Stimulated activated CD4-positive, alpha-beta T cell treated with anti-CD3 and anti-CD28 coated beads, Interleukin-1b, Interleukin-23, amount 100 ng/mL, for 1 hour (primary cell): ENCODE measurements at places on chromosomes 3 and 15.

GRCh38 chr15:31328969-31329639 lies 2.5 kb downstream of the KLF13 start:
- DNase-seq = no peak

- DNase-seq = no peak
These were observed 28.3 kb downstream of the POLR2M start for GRCh38 chr15:57734860-57735259.

- DNase-seq = no peak
These were observed 276.3 kb upstream of the ARRDC4 start for GRCh38 chr15:97684249-97684648.

DNA sequence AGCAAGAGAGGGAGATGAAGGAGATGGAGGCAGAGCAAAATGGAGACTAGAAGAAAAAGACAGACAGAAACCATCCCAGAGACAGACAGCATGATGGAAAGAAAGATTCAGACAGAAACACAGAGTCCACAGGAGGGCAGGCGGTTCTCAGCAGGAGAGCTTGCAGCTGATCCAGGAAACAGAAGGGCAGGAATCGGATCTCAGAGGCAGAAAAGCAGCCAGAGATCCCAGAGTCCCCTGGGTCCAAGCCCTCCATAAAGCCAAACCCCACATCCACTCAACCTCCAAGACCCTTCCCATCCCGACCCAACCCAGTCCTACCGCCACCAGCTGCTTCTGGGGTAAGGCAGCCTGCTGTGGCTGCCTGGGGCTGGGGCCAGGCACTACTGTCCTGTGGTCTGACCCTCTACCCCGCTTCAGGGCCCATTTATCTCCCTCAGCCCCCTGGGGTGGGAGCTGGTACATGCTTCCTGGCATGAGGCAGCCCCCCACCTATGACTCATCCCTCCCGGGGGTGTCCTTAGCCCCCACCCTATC lies at the start of gene UCN2:
TSS of gene UCN2 (minus strand) at position 400 of the 537 bp plus-strand sequence. CDS start 657 bp downstream, outside the sequence.
- DNase-seq = no peak

DNA sequence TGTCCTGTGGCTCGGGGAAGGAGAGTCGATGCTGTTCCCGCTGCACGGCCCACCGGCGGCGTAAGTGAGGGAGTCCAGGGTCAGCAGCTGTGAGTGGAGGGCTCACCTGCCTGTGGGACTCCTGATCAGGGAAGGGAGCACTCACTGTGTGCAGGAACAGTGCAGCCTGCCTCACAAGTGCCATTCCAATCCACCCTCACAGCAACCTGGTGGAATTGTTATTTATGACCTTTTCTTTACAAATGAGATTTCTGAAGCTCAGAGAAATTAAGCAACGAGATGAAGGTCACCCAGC lies 9.0 kb downstream of the CHRD start:
- DNase-seq = no peak

DNA sequence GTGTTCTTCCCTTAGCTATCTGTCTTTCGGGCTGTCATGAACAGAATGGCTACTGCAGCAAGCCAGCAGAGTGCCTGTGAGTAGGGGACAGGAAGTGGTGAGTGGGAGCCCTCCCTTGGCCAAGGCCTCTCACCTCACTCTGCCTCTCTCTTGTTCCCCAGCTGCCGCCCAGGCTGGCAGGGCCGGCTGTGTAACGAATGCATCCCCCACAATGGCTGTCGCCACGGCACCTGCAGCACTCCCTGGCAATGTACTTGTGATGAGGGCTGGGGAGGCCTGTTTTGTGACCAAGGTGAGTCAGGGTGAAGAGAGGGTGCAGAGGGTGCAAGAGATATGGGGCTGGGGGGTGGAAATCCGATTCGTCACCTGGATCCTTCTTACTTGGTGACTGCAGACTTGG lies 3.0 kb downstream of the DLL4 start:
- no peak for DNase-seq

GRCh38 chr15:37618353-37618752 lies 316.1 kb upstream of the TMCO5A start:
- DNase-seq = no peak

DNA sequence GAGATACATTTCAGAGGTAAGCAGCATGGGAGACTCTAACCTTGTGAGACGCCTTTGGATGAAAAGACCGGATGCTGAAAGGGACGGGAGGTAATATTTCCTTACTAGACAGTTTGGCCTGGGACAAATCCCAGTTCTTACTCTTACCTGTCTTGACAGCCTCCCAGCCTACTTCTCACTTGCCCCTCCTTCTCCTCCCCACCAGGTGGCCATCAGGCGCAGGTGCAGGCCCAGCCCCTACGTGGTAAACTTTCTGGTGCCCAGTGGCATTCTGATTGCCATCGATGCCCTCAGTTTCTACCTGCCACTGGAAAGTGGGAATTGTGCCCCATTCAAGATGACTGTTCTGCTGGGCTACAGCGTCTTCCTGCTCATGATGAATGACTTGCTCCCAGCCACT lies 6.3 kb downstream of the HTR3D start:
- DNase-seq = no peak

- no peak for DNase-seq
These were observed 18.7 kb downstream of the ZNF80 start for GRCh38 chr3:114218578-114219185.

DNA sequence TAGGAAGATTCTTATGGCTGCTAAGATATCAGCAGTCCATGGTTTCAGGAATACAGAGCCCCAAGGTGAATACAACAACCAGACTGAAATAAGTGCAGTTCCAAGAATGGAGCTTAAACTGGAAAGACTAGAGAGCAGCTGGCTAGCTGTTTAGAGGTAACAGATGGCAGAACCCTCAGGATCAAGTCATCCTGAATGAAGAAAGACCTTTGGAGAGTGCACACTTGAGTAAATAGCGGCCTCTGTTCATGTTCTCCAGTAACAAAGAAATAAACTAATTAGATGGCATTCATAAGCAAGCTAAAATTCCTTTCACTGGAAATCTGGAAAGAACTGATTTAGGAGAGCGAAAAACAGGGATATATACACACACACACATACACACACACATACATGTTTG lies 968.4 kb downstream of the FHIT start:
- no peak for DNase-seq

GRCh38 chr3:120780977-120781376 lies 38.4 kb downstream of the GTF2E1 start:
- no peak for DNase-seq

DNA sequence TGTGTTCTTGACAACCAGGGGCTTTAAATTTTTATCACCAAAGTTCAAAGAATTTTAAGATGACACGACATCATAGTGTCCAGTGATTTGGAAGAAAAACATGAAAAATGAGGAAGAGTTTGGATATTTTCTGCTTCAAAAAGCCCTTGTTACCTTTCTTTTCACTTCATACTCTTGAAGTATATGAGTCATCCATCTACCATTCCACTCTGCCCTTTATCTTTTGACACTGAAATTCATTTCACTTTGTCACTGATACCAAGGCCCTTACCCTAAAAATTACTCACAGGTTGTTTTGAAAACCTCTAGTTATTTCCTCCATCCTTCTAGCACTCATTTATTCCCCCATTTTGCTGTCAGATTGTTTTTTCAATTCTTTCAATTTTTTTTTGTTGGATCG lies 42.7 kb downstream of the OR5H15 start:
- no peak for DNase-seq

DNA sequence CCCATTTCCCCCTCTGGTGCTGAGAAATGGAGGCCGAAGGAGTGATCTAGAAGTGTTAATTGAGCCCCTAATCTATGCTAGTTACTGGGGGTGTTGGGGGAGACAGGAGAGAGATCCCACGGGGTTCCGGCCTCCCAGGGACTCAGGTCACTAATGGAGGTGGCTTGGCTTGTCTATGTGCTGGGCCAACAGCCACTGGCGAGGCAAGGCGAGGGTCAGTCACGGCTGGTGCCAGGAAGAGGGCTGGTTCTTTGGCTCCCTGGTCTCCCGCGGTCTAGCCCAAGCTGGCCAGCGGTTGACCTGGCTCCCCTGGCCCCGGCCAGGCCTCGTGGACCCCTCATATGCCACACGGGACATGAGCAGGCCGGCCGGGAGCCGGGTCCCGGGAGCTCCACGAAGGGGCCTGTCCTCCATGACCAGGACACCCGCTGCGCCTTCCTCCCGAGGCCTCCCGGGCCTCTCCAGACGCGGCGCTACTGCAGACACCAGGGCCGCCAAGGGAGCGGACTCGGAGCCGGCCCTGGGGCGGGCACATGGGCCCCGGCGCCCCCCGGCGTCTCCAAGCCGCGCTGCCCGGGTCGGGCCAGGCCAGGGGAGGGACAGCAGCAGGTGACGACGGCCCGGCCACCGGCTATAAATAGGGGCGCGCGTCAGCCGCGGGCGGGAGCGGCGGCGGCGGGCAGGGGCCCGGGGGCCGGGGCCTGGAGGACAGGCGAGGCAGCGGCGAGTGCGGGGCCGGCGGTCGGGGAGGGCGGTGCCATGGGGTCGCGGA lies at the start of gene ALPK3:
TSS of gene ALPK3 (plus strand) at position 663 of the 772 bp plus-strand sequence. CDS start at position 760, 97 bp downstream.
- no peak for DNase-seq

DNA sequence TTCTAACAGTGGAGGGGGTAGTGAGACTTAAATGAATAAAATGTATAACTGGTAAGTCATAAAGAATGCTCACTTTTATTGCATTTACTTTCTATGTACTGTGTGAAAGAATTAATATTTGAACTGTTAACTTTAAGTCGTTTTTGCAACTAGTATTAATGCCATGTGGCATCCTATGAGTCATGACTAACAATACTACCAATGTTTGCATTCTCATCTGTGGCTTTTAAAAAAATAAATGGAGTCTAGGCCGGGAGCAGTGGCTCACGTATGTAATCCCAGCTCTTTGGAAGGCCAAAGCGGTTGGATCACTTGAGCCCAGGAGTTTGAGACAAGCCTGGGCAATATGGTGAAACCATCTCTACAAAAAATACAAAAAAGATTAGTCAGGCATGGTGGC lies 5.2 kb downstream of the C3orf49 start:
- no peak for DNase-seq

DNA sequence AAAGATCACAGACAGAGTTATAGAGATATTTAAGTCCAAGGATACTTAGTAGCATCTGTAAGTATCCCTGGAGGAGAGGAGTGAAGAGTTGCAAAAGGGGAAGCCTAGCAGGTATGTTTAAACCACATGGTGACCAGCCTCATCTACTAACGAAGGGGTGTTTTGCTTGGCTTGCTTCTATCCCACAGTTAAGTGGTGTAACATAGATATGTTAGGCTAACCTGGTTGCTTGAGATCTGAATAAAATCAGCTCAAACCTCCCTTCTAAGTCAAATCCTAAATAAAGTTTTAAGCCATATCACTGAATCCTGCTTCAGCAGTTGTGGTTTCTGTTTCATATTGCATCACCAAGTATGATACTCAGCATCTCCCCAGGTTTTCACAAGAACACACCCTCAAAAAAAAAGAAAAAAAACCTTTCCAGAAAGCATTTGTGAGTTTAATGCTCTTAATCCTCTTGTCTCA lies 880.2 kb downstream of the ROBO1 start:
- DNase-seq = no peak

DNA sequence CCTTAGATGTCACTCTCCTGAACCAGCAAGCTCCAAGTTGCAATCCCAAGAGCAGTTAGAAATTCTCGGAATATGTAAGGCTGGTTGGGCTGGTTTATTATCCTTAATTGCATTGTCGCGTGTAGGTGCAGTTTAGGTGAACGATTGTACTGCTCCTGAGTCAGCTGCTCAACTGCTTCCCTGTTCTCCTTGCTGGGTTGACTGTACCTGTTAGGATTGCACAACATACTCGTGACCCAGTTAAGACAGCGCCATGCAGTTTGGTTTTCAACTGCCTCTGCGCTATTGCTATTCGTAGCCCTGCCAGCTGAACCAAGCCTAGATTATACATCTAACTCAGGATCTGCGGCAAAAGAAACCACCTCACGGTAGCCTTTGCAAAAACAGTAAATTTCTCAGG lies 41.0 kb downstream of the BCL2L10 start:
- DNase-seq = no peak

DNA sequence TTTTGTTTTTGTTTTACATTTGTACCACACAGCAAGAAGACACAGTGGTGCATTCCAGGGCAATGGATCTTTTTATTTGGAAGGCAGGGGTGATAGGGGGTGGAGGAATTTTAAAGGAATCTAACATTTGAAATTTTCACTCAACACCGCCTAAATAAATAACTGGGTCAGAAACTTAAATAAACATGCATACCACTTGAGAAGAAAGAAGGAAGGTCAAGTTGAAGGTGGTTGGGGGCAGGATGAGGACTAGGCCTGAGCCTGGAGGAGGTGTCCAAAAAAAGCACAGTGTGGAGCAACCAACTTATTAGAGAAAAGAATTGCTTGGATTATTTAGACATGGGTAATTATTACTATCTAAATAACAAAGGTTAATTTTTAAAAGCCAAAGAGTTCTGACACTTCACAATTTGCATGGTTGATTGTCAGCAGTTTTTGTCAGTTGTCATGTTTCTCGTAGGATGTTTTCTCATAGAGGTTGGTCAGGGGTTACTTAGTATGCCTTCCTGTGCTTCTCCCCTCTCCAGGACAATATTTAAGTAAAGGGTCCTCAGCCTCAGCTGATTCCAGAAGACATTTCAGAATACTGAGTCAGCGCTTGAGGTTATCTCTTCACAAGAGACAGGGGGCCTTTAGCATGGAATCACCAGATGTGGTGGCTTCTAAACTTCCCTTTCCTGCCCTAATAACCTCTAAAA lies 173.7 kb upstream of the SLC2A2 start:
- no peak for DNase-seq

- no peak for DNase-seq
These were observed 170.6 kb downstream of the TBL1XR1 start for GRCh38 chr3:177026505-177027277.

- no peak for DNase-seq
These were observed 217.7 kb upstream of the CGNL1 start for GRCh38 chr15:57158589-57158988.

- no peak for DNase-seq
These were observed 86.0 kb upstream of the ABHD17C start for GRCh38 chr15:80609091-80609490.

DNA sequence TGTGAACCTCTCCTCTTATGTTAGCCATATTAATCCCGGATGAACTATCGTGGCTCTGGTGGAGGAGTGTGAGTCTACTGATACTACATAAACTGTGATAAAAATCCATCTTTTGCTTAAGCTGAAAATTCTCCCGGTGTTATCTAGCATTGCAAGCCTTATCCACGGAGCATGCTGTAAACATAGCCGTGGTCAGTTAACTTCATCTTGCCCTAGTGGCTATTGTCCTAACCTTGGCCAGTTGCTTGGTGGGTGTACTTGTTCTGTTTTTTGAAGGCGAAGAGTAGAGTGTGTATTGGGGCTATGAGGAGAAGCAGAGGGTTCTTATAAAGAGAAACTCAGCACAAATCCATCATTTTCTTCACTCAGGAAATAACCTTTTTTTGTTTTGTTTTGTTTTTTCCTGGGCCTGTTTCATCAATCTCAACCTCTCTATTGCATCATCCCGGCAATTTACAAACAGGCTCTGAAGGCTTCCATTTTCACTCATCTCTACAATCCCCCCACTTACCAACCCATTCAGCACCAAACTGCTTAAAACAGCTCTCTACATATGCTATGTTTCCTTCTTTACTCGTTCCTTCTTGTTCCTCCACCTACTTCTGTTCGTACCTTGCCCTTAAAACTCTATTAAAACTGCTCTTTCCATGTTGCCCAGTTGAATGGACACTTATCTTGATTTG lies 135.5 kb upstream of the PTX3 start:
- DNase-seq = no peak
